ENCODE measurements at places on chromosomes 7 and 10.

- no peak for DNase-seq
Measured at GRCh38 chr7:137882261-137882668, 35.5 kb upstream of the DGKI start.

- no peak for DNase-seq
Measured at GRCh38 chr10:114664127-114664526, 6.1 kb upstream of the ABLIM1 start.

DNA sequence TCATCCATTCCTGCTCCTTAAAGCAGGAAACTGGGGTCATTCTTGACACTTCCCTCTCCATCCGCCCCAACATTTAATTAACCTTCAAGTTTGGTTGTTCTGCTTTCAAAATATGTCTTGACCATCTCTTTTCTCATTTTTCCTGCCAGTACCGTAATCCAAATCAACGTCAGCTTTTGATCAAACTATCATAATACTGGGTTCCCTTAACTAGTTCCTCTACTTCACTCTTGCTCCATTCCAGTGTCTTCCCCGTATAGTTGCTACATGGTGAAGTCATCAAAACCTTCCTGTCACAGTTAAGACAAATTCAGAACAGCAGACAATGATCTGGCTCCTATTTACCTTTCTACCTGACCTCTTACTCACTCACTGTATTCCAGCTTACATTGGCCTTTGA is 6.6 kb upstream of the KLF14 start:
- DNase-seq = no peak

- no peak for DNase-seq
Measured at GRCh38 chr10:114879541-114880158, 58.1 kb downstream of the FHIP2A start.

DNA sequence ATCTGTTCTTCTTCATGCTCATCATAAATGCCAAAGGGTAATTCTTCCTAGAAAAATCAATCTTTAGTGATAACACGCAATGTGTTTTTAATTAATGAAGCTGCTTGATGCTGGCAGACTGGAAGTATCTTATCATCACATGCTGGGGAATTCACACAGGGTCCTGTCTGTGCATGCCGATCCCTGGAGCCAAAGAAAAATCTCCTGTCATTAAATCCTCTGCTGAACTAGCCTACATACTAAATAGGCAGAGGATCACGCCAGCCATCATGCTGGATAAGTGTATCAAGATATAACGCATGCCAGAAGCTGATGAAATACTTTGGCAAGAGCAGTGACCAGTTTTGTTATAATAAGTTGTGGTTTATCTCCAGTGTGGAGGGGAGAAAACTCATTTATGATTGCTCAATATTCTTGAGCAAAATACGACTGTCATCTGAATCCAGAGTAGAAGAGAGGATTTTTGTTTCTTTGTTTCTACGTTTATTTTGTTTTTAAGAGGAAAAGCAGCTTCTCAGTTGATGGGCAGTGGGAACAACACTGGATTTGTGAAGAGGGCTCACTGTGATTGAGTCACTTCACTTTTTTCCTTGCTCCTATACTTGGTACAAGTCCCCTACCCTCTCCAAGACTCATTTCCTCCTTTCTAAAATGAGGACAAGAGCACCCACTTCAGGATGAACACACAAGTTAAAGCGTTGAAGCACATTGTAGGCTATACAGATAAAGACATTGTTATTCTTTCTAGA is 649.1 kb downstream of the TNS3 start:
- no peak for DNase-seq

DNA sequence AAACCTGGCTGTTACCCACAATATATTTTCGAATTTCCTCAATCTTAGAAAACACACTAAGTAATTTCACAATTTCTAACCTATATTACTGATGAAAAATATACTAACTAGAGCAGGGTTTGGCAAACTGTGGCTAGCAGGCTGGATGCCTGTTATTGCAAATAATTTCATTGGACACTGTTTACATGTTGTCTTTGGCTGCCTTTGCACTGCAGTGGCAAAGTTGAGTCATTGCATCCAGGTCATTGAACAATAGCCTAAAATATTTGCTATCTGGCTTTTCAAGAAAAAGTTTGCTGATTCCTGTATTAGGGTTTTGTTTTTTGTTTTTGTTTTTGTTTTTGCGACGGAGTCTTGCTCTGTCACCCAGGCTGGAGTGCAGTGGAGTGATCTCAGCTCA is 47.2 kb downstream of the KIF11 start:
- DNase-seq = no peak

DNA sequence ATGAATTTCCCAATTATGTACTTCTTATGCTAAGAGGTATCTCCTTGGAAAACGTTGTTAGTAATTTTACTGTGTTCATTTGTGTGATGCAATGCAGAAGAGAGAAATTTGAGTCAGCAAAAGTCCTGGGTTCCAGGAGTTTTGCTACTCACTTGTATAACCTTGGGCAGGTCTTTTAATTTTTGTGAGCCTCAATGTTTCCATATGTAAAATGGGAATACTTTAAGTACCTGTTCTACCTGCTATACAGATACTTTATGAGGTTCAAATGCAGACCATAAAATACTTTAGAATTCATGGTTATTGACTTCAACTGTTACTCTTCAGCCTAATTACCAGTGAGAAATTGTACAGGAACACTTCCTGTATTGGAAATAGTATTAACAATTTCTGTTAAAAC is 185.5 kb downstream of the MLLT10 start:
- no peak for DNase-seq

GRCh38 chr10:1043532-1043995 is 5.4 kb downstream of the IDI1 start:
- DNase-seq = no peak

GRCh38 chr10:83820033-83820432 is 319.3 kb upstream of the GHITM start:
- no peak for DNase-seq

- DNase-seq = no peak
Measured at GRCh38 chr10:101956117-101956516, 99.9 kb downstream of the ARMH3 start.

DNA sequence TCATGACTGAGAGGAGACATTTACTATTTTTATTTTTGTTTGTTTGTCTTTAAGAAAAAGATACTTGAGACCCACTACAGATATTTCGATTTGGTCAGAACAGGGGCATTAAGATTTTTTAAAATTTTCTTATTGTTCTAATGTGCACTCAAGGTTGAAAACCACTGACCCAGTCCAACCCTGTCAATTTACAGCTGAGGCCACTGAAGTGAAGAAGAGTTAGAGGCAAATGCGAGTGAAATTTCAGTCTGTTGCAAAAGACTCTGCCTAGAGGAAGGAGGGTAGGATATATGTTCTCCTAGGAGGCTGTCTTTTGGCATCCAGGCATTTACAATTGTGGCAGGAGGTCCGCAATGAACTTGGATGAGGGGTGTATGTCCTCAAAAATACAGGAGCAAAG is 396.3 kb downstream of the RPS24 start:
- DNase-seq = no peak

DNA sequence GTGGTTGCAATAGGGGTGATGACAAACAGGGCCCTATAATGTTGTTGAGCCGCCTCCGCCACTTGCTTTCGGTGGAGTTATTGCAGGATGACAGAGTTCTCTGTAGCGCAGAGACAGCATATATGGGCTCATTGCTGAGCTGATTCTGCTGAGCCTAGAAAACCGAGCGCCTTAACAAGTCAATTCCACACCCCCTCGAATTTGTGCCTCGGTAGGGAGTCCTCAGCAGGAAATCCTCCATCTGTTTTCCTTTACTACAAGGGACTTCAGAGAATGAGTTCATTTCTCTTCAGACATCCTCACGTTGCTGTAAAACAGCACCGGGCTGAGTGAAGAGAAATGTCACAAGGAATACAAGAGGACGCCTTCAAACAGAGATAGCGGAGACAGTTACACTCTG is 90.7 kb upstream of the KIAA1217 start:
- DNase-seq = no peak

GRCh38 chr10:78002541-78003288 is 26.6 kb downstream of the POLR3A start:
- DNase-seq = no peak

GRCh38 chr10:117139581-117140524 is 1.8 kb upstream of the VAX1 start:
- DNase-seq = no peak

GRCh38 chr10:3647074-3647473 is 137.9 kb downstream of the KLF6 start:
- DNase-seq = no peak

Measured in esophagus squamous epithelium (tissue), 5 donors.